Stimulated activated naive CD4-positive, alpha-beta T cell (primary cell): ENCODE measurements at places on chromosomes 1 and 21.

DNA sequence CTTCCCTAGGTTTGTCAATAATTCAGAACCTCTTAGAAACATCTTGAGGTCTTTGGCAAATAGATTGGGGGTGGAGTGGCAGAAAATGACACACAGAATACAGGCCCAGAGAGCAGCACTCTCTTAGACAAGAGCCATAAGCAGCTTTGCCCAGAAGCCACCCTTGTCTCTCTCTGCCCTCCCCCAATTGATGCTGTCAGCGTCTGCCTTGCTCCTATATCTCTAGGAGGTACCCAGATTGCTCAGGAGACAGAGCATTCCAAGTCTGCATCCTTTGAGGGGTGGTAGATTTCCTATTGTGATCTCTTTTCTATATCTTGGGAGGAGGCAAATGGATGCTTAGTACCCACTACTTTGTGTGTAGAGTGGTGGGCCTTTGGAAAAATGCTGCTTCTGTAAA, 1.8 kb downstream of the RGL1 start:
- no peak for DNase-seq

DNA sequence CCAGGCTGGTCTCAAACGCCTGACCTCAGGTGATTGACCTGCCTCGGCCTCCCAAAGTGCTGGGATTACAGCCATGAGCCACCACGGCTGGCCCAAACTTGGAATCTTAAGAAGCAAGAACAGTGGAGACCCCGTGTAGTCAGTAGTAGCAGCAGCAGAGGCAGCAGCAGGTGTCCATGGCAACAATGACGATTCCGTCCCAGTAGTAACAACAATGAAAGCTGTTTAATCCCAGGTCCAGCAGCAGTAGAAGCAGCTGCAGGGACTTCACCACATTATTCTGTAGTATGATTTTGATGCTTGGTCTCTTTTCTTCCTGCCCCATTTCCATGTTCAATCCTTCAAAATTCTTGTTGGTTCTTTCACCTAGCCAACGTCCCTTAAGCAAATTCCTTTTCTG, 69.6 kb upstream of the KCTD3 start:
- no peak for DNase-seq

DNA sequence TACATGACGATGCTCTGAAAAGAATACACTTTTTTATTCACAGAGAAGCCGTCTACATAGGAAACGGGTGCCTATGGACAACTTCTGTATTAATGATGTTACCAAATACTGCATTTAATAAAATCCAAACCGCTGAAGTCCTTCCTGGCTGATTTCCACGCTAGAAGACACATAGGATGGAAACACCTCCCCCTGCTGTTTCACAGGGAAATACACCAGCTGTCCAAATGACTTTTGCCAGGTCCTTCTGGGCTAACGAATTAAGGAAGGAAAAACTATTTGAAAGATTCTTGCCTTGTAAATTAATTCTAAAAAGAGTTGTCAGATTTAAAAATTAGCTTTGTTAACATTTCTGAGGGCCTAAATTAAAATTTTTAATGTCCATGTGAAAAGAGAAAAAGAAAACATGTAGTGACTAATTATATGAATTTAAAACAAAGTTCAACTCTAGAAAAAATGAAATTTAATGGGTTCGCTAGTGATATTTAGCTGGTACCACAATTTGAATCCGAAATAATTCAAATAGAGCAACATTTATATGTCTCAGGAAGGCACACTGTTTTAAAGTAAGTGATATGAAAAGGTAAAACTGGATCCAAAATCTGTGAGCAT, 146.0 kb downstream of the RERE start:
- no peak for DNase-seq

GRCh38 chr1:110875216-110875731, 2.3 kb downstream of the CD53 start:
- DNase-seq = peak; percentile 11

GRCh38 chr1:201096041-201096461, 16.2 kb downstream of the CACNA1S start:
- DNase-seq = no peak

GRCh38 chr1:41740630-41741239, 178.0 kb downstream of the HIVEP3 start:
- DNase-seq = no peak

DNA sequence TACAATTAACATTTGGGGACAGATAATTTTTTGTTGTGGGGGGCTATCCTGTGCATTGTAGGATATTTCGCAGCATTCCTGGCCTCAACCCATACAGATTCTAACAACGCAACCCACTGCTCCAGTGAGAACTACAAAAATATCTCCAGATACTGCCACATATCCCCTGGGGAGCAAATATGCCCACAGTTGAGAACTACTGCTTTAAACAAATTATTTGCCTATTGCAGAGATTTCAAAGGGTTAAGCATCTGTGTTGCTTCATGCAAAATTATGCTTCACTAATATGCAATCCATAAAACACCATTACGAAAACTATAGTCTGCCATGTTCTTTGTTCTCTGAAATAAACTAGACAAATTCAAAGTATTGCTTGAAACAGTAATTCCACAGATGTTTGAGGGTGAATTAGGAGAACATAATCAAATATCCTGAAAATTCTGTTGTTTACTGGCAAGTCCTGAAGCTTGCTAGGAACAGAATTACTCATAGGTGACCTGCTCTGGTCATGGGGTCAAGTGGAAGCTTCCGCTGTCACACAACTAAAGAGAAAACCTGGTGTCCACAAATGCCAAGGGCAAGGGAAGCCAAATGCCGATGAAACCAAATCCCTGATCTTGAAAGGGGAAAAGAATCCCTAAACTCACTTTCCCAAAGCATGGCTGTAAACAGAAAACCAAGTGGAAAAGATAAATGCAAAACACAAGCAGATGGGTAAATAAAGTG, 149.4 kb downstream of the RERE start:
- no peak for DNase-seq

DNA sequence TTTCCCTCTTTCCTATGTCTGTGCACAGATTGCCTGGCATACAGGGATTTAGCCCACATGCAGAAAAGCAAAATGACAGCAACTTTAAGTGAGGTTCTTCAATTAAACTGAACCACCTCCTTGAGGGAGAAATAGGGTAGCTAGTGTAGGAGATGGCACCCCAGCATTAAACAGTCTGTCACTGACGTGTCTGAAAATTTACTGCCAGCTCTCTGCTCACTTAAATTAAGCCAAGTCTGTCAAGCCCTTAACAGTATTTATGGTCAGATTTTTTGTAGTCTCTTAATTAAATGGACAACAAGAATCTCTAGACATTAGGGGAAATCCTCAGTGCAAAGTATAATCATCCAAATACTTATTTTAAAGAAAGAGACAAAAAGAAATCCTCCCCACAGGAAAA, 696.5 kb upstream of the PTBP2 start:
- no peak for DNase-seq

DNA sequence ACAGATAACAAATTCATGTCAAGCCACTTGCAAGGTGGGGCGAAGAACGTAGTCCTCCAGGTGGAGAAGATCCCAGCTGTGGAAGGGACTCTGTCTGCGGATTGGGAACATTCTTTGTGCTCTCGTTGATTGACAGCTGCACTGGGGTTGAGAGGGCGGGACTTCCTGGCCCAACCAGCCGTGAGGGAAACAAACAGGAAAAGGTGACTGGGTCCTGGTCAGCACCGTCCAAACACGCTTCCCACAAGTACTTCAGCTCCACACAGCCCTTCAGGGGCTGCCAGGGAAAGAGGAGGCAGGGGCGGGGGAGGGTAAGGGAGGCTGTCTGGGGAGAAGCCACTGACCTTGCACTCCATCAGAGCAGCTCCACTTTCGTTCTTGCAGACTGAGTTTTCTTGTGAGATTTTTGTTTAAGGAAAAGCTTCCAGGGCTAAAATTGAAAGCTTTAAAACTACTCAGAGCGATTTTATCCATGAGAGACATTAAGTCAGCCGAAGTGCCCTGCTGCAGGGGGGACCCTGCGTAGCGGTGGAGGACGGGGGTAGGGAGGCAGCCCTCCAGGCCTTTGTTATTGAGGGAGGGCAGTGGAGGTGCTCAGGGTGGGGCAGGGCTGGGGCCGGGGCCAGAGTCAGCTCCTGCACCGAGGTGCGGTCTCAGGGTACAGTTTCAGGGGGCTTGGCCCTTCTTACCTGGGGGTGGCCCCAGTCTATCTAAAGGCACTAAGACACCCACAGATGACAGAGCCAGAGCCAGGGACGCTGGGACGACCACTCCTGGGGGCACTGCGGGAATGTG, 21.6 kb upstream of the STUM start:
- DNase-seq = no peak

DNA sequence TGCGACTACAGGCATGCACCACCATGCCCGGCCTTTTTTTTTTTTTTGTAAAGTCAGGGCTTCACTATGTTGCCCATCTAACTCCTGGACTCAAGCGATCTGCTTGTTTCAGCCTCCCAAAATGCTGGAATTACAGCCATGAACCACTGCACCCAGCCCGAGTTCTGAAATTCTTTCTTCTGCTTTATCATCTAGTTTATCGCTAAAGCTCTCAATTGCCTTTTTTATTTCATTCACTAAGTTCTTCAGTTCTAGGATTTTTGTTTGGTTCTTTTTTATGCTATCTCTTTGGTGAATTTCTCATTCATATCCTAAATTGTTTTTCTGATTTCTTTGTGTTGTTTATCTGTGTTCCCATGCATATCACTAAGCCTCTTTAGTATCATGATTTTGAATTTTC, 27.0 kb downstream of the KIAA0319L start:
- no peak for DNase-seq

DNA sequence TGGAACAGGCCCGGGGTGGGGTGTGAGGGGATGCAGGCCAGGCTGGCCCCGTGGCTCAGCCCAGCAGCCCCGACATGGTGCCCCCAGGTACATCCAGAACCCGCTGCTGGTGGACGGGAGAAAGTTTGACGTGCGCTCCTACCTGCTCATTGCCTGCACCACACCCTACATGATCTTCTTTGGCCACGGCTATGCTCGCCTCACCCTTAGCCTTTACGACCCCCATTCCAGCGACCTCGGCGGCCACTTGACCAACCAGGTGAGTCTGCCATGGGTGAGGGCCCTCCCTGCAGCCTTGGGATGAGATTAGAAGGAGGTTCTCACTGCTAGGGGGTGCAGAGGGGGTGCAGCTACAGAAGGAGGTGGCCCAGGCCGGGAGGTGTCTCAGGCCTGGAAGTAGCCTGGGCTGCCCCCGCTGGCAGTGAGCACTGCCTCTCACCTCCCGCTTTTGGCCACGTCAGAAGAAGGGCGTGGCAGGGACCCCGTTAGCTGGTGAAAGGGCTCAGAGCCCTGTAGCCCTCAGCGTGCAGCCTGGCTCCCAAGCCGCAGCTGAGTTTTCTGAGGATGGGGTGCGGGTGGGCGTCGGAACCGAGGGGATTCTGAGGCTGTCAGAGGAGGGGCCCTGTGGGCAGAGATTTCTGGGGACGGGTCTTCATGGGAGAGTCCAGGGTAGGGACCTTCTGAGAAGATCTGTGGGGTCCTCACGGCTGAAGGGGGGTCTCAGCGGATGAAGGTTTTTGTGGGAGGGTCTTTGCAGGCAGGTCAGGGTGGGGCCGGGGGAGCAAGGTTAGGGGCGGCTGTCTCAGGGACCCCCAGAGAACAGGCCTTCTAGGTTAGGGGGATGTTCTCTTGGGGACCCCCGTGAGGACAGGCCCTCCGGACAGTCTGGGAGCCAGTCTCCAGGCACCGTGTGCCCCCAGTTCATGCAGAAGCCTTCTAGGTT, 10.4 kb downstream of the TTLL10 start:
- DNase-seq = no peak

DNA sequence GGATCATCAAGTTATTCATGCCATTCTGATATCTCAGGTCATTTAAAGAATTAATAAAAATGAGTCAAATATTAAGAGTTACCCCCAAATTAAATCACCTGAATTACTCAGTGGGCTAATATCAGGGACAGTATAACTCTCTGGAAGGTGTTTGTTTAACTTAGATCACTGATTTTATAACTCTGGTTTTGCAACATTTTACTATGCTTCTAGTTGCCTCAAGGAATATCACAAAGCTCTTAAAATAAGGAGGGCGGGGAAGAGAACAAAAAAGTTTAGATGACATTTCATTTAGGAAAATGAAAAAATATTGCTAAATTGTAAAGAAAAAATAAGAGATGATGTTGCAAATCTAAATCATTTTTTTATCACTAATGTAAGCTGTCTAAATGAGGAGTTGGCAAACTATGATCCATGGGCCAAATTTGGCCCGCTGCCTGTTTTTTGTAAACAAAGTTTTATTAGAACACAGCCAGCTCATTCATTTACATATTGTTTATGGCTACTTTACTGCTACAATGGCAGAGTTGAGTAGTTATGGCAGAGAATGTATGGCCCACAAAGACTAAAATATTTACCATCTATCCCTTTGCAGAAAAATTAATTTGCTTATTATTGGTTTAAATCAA, 31.9 kb upstream of the SLC19A2 start:
- no peak for DNase-seq

- peak; percentile 22 for DNase-seq
Observed at GRCh38 chr1:23118957-23119792, 49.5 kb downstream of the LUZP1 start.

DNA sequence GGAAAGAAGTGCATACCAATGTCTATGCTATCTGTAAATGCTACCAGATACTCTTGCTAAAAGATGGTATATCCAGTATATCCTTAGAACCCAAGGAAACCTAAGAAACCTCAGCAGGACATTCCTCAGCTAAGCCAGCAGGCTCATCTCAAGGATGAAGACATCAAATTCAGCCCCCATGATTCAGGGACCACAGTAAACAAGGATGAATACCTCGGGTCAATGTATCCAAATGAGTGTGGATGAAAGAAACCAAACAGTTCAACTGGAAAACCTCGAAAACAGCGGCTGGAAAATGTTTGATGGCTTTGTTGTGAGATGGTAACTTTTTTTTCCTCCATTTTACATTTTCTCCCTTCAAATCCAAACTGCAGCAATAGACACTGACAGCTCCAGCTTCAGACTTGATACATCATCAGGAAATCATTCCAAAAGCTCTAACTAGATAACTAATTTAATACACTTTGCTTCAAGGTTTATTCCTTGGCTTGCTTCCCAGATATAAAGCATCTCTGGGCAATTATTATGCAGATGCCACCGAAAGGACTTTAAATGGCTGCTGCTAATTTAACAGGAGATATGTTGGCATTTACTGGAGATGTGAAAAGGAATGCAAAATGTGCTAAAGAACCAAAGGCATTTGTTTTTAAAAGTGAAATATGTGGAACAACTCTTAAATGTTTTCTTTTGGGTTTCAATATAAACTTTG, 73.6 kb downstream of the SMYD2 start:
- no peak for DNase-seq

DNA sequence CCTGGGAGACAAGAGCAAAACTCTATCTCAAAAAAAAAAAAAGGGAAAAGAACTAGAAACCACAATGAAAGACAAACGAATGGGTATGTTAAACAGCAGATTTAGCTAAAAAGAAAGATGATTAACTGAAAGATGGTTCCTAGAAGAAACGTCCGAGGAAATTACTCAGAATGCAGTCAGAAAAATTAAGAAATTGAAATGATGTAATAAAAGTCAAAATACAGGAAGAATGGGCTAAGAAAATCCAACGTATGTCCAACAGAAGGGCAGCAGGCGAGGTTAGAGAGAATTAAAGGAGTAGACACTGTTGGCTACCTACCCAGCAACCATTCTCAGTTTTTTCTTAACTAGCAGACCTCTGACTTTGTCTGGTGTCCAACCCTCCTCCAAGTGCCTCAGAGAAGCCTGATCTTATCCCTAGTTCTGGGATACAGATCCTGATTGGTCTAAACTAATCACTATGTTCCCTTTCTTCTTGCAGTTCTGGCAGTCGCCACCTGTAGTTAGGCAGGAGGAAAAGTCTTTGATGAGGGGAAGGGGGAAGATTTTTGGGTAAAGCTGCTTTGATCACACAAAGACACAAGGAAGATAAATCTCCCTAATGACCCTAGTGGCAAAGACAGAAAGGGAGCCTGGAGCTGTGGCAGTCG, 25.7 kb downstream of the GPR161 start:
- DNase-seq = no peak

GRCh38 chr1:207251066-207251465, 70.4 kb upstream of the CD55 start:
- no peak for DNase-seq
